ENCODE measurements at places on chromosomes 3 and 15.

GRCh38 chr3:94647131-94647530 is 584.3 kb downstream of the NSUN3 start:
- DNase-seq: no peak

DNA sequence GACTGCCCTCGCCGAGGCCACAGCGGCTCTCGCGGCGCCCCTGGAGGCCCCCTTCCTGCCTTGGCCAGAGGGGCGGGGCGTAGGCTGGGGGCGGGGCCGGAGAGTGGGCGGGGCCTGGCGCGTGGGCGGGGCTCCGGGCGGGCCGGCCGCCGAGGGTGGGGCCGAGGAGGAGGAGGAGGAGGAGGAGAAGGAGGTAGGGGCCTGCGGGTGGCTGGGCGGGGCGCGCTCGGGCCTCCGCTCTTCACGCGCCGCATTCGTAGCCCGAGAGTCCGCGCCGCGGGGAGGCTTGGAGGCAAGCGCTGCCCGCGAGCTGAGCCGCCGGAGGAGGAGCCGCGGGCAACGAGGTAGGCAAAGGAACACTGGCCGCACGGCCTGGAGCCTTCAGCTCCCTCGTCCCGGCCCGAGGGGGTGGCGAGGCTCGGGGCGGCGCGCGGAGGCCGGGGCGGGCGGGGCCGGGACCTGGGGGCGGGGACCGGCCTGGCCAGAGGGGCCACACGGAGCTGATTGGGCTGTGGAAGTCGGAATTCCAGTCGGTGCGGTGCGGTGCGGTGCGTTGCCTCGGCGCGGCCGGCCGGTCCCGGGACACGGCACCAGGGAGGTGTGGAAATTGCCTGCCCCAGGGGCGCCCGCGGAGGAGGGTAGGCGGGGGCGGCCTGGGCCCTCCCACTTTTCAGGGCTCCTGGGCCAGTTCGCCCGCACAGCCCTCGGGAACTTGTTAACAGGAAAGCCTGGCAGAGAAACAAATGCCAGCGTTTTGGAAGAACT is at the start of gene PPP2R3A:
PPP2R3A (plus strand) TSS at position 223 of the 765 bp plus-strand sequence. CDS start 35,771 bp downstream, outside the sequence.
- peak; percentile 31 for DNase-seq

- no peak for DNase-seq
Measured at GRCh38 chr3:47909607-47910006, 106.6 kb downstream of the MAP4 start.

- DNase-seq: no peak
Measured at GRCh38 chr15:48962662-48963523, 826 bp downstream of the SHC4 start.

- no peak for DNase-seq
Measured at GRCh38 chr3:61648481-61648880, 87.1 kb downstream of the PTPRG start.

DNA sequence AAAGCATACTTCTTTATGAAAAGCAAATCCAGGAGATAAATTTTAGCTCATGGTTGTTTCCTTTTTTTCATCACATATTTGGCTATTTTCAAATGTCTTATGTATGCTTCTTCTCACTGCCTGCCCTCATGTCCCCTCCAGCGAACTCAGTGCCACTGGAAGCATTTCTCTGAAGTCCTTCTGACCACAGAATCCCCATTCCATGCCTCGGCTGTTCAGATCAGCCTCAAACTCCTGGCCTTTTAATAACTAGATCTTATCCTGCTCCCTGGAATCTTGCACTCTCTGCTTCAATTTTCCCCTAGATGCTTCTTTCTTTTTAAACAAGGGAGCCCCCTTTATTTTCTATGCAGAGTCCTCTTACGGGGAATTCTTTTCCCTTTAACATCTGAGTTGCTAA is 10.1 kb downstream of the ETV5 start:
- DNase-seq: no peak

DNA sequence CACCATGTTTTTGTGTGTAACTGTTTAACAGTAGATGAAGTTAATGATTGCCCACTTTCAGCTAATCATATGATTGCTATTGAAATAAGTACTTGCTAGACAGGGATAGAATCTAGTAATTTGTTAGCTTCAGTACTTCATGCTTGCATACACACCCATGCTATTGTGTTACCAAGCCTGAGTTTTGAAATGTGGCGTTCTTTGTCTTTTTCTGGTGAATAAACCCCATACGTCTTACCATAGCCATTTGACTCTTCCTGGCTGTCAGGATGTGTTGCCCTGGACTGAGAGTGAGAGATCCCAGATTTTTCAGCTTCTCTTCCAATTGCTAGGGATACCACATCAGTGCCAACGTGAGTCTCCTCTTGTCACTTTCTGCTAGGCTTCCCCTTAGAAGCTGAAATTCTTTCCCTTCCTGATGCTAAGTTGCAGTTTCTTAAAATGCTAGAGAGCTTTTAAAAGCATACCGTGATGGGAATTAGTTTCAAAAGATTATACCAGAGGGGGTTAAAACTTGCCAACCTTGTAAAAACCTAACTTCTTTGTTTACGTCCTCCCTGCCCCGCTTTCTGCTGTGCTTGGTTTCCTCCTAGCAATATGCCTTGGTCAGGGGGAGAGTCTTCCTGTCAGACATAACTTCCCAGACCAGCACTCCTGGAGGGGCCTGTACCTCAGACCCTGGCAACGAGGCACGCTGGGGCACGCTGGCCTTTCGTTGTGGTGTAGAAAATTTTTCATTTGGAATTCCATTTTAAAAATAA is 62.9 kb upstream of the ULK4 start:
- no peak for DNase-seq

GRCh38 chr15:91857772-91858171 is 4.3 kb downstream of the SLCO3A1 start:
- DNase-seq: no peak

DNA sequence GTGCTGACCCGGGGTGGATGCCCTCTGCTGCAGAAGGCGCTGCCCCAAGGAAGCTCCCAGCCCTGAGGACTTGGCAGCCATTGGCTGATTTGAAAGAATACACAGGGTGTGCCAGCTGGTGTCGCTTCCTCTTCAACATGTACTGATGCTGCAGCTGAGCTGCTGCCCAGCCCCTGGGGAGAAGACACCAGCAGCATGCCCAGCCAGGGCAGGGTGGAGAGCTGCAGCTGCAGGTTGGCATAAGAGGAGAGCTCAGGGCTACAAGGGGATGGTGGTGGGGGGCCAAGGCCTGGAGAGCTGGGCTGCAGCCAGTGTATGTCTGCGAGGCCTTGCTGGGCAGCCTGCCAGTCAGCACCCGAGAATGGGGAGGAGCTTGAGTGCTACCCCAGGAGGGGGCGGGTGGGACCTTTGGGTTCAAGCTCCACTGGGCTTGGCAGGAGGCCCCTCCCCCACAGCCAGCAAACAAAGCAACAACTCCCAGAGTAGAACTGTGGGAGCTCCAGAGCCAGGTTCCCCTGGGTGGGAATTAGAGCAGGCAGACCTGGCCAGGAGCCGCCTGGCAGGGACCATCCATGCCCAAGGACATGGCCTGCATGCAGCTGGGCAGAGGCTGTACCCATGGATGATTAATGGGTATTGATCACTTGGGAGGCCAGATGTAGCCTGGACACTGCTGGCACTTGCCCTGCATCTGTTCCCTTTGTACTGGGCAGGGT is 9.2 kb upstream of the SEMA4B start:
- DNase-seq: no peak

- no peak for DNase-seq
Measured at GRCh38 chr15:63970621-63971426, 75.5 kb downstream of the DAPK2 start.

- DNase-seq: no peak
Measured at GRCh38 chr3:69787436-69788168, 48.3 kb downstream of the MITF start.

DNA sequence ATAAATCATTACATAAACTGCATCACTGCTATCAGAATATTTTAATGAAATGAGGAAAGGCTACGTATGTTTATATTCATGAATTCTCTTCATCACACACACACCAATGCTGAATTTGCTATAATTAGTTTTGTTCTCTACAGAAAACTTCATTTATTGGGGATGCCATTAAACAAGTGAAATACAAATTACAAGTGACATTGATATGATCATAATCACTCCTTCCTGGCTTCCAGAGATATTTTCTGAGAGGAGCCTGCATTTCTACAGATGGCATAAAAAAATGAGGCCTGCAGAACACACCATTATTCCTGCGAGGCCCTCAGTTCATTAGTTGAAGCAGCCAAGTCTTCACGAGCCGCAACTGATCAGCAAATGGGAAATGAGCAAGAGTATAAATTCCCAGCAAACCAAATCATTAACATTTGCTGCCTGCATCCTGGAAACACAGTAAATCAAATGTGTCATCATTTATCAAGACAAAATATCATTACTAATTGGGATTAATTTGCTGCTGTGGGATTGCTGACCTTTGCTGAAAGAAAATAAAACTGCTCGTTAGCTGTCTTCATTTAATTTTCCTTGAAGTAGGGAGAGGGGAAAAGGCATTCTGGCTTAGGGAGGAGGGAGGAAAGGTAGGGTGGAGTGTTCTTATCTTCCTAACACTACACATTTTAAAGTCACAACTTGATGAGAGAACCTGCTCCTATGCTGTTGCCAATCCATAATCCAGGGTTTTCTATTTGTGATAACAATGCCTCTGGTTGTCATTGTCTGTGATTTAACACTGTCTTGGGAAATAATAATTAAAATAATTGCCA is 921.9 kb downstream of the SQOR start:
- DNase-seq: no peak

GRCh38 chr3:104245261-104245660 is 1121.4 kb upstream of the ALCAM start:
- no peak for DNase-seq

GRCh38 chr15:67469680-67470079 is 51.3 kb upstream of the C15orf61 start:
- DNase-seq: no peak

DNA sequence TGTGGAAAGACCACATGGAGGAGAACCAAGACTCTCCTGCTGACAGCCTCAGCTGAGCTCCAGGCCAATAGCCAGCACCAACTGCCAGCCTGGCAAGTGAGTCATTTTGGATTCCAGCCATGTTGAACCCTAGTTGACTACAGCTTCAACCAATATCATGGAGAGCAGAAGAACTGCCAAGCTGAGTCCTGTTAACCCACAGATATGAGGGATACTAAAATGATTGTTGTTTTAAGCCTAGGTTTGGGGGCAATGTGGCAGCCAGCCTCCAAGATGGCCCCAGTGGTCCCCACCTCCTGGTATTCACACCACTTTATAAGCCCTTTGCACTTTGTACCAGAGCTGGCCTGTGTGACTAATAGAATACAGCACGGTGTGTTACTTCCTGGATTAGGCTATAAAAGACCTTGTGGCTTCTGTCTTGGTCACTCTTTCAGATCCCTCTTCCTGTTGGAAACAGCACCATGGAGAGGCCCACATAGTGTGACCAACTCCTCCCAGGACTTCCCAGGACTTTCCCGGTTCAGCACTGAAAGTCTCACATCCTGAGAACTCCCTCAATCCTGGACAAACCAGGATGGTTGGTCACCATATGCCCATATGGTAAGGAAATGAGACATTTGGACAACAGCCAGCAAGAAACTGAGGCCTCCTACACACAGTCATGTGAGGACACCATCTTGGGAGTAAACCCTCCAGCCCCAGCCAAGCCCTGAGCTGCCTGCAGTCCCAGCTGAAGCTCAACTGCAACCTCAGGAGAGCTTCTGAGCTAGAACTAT is 32.4 kb upstream of the CDV3 start:
- no peak for DNase-seq

GRCh38 chr3:9185701-9186100 is 63.7 kb downstream of the SRGAP3 start:
- no peak for DNase-seq

DNA sequence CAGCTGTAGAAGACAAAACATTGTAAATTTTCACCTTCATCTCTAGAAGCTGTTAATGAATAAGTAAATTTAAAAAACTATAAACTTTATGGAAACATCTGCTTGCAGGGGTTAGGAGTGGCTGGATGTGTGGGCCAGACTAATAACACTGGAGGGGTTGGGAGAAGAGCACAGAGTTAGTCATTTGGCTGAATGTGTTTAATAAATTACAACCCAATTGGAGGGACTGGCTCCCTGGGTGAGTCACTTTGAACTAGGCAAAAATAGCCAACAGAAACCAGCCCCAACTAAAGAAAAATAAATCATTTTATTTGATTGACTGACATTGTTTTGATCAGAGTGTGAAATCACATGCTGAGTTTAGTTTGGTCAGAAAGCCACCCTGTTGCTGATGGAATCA is 21.8 kb downstream of the DGKG start:
- DNase-seq: no peak

DNA sequence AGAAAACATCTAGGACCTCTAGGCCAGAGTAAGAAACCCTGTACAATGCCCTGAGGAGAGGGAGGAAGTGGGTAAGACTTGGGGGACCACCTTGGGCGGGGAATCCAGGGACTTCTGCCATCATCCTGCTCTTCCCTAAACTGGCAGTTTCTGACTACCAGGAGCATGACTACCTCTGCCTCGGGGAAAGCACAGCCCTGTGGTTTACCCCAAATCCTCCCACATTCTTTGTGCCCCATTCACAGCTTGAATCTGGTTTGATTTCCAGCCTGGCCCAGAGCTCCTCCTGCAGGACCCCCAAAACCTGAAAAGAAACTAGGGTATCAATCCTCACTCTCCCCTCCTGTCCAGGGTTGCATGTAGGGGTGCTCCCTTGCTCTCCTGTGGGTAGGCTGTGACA is 4.7 kb downstream of the C3orf18 start:
- no peak for DNase-seq

DNA sequence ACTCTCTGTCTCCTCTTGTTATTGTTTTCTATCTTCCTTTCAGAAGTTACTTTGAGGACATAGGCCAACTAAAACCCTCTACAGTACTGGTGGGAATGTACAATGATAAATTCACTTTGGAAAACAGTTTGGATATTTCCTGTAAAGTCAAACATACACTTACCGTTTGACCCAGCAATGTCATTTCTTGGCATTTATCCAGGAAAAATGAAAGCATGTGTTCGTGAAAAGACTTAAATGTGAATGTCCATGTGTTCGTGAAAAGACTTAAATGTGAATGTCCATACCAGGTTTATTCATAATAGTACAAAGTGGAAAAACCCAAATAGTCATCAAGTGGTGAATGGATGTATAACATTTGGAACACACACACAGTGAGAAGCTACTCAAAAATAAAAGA is 361.5 kb upstream of the DPH6 start:
- DNase-seq: no peak

GRCh38 chr3:140199743-140200142 is 264.8 kb downstream of the CLSTN2 start:
- DNase-seq: no peak

Data from stimulated activated CD8-positive, alpha-beta memory T cell treated with anti-CD3 and anti-CD28 coated beads, Interleukin-15, amount 100 ng/mL, for 1 hour (primary cell).